ENCODE measurements at places on chromosomes 6 and 20.

DNA sequence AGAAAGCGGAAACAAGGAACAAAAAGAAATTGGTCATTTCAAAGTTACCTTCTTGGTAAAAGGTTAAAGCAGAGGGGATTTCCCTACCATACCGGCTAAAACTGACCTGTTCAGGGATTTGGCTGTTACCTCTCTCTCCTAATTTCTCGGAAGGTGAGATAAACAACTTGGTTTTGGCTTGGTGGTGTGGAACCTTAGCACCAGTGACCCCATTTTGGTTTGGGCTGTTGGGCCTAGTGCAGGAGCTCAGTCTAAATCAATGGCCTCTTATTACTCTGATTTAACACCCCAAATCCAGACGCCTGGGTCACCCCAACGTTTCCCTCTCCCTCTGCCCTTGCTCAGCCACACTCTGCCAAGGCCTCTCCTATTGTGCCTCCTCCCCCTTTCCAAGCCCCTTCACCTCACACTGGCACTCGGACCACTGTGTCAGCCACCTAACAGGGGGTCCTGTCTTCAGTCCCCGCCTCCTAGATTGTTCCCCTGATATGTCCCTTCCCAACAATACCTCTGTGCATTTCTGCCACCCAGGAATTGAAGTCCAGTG, 8.3 kb downstream of the NCR2 start:
- no peak for DNase-seq

DNA sequence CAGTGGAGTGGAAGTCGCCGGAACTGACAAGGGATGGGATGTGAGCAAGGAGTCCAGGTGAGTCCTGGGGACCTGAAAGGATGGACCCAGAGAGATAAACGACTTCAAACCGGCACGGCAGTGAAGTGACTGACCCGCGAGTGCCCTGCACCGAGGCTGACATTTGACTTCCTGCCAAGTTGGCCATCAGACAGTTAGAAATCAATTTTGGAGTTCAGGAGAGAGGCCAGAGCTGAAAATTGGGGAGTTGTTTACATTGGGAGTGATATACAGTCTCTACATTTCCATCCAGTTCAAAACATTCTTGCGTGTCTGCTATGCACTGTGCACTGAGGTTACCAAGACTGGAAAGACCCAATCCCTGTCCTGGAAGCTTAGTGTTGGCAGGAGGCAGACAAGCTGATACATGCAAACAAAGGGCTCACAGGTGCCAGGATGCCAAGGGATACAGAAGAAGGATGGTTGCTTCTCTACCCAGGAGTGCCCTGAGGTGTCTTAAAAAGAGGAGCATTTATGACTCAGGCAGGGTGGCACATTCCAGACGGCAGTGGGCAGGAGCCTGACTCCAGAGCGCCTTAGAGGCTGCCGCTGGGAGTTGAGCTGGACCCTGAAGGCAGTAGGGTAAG, 186.6 kb downstream of the MTHFD1L start:
- DNase-seq: no peak

DNA sequence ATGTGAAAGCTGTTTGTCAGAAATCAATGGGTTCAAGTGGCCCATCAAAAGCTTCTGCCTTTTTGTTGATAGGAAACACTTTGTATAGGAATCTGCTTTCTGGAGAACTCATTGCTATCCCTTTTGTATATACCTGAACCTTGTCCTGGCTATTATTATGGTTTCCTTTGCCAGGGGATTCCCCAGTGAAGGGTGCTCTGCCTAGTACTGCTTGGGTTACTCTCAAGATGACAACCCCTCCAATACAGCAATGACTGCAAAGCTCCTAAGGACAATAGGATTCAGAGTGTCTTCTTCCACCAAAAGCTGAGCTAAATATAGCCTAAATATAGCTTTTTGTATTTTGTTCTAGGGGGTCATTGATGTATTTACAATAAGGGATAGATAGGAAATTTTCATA, 54.0 kb upstream of the PTPRK start:
- DNase-seq: no peak

DNA sequence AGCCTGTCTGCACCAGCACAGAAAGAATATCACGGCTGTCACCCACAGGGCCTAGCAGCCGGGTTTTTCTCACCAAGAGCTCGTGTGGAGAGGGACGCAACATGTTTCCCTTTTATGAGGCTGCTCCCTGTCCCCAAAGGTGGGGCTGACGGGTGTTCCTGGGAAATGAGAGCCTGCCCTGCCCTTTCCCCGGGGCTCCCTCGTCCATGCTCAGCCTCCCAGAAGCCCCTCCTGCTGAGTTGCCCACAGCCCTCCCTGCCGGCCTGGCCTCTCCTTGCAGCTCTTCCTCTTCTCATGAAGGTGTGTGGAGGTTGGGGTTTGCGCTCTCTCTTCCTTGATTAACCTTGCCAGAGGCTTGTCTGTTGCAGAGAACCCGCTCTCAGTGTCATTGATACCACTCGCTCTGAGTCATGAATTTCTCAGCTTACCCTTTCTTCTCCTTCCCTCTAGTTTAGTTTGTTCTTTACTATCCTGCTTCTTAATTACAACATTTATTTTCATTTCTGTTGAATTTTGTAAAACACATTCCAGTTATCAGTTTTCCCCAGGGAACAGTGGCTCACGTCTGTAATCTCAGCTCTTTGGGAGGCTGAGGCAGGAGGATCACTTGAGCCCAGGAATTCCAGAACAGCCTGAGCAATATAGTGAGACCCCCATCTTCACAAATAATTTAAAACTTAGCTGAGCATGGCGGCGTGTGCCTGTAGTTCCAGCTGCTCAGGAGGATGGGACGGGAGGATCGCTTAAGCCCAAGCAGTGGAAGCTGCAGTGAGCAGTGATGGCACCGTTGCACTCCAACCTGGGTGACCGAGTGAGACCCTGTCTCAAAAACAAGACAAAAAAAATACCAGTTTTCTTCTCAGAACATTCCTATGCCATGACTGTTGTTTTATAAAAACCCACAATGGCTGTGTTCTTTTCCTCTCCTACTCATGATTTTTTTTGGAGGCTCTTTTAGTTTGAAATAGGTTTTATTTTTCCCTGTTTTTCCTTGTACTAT, 103.8 kb downstream of the TMEM242 start:
- DNase-seq: peak; percentile 68

Measured in brain microvascular endothelial cell (primary cell).